ENCODE measurements at places on chromosomes 5 and 9.
A peak's percentile ranks its signal among the peaks of the same experiment; 100 is the strongest.

DNA sequence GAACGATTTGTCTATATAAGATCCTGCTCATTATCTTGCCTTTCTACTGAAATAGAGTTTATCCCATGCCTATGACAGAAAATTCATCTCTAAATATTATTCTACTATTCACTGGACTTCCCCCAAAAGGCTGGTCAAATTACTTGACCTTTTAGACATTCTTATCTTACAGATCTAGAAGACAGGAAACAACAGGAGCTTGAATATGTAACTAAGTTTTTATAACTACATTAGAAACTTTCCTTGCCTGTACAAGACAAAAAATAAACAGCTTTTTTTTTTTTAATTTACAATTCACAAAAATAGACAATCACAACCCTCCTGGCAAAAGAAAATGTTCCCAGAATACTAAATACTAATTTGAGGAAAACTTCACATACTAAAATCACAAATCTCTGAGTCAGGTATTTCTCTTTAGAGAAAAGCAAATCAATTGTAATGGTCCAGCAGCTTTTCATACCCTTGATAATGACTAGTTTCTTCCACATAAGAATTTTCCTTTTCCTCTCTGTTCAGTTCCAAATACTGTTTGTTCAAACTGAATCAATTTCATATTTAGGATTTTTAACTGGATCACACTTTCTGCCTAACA, 68.6 kb downstream of the MLLT3 start:
- DNase-seq, result no peak

DNA sequence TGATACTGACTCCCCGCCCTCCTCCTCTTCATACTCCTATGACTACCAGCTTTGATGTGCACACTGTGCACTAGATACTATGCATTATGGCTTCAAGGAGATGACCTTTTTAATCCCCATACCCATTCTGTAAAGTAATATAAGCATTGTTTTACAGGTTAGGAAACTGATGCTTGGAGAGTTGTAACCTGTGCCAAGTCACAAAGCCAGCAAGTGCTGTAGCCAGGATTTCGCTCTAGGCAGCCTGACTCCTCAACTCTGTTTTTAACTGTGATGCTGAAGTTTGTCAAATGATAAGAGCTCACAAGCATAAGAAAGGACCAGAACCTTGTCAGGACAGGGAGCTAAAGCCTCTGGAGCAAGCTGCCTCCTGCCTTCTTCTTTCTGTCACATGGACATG, 461.3 kb downstream of the TMEM232 start:
- DNase-seq, result no peak

GRCh38 chr9:127224883-127225739, 39.5 kb upstream of the GARNL3 start:
- DNase-seq, result peak; percentile 91

DNA sequence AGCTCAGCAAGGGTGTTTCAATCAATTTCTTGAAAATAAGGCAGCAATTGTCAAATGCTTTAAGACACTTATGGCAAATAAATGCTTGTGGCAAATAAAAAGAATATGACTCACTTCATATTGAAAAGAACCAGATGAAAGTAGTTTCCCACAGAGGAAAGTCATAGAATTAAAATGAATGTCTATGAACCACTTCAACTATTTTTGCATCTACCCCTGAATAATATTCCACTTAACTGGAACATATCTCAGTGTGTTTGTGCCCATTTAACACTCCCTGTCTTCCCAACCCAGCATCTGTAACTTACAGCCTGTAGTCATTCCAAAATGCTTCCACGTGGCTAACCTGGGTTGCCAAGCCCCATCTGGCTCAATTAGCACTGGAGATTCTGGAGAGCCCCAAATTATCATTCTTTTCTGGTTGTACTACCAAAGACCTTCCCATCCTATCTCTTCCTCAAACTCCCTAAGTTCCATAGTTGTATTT, 84.7 kb downstream of the FEM1C start:
- DNase-seq, result no peak

DNA sequence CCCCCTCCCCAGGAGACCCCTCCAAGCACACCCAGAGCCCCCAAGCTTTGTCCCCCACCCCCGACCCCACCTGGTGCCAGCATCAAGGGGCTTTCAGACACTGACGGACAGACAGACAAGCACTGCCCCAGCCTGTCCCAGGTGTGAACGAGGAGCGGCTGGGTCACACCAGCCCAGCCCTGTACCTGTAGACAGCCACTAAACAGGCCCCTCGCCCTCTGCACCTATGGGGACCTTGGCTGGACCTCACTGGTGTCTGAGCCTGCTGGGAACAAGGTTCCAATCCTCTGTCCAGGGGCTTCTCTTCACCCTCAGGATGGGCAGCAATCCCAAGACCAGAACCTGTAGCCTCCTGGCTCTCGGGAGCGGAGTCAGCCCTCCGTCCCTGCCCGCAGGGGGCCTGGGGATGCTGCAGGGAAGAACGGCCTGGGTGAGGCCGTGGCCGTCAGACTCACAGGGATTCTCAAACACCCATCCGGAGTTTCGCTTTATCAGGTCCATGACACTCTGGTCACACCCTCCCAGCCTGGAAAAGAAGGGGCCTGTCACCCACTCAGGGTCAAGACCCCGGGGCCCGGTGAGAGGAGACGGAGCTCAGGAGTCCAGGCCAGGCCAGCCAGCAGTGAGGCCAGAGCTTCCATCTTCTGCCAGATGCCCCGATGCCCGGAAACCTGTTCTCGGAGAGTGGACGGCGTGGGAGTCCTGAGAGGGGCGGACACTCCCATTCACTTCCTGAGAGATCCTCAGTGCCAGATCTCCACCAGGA, 2.8 kb downstream of the LCN6 start:
- DNase-seq, result no peak

- no peak for DNase-seq
These were observed 287.7 kb downstream of the SLIT3 start for GRCh38 chr5:169013208-169013728.

- no peak for DNase-seq
These were observed 158.8 kb downstream of the TSSK1B start for GRCh38 chr5:113276001-113276400.

- no peak for DNase-seq
These were observed 22.4 kb upstream of the THG1L start for GRCh38 chr5:157708866-157709265.

GRCh38 chr5:175336781-175337180, 107.2 kb downstream of the DRD1 start:
- DNase-seq, result no peak

DNA sequence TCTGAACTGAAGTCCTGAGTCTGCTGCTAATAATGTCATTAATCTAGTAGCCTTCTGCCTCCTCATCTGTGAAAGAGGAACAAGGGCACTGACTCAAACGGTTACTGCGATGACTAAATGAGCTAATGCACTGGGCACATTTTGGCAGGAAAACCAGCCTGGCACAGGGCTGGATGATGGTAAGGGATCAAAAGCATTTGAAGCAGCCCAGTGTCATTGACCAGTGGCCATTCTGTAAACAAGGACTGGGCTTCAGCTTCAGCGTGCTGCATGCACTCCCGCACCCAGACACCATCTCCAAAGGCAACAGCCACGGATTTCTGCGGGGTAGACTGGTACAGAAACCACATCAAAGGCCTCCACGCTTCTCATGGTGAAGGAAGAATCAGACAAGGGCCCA, 8.0 kb downstream of the GCNT4 start:
- no peak for DNase-seq

- DNase-seq, result peak; percentile 15
These were observed 11.5 kb upstream of the C5orf58 start for GRCh38 chr5:170221327-170221741.

DNA sequence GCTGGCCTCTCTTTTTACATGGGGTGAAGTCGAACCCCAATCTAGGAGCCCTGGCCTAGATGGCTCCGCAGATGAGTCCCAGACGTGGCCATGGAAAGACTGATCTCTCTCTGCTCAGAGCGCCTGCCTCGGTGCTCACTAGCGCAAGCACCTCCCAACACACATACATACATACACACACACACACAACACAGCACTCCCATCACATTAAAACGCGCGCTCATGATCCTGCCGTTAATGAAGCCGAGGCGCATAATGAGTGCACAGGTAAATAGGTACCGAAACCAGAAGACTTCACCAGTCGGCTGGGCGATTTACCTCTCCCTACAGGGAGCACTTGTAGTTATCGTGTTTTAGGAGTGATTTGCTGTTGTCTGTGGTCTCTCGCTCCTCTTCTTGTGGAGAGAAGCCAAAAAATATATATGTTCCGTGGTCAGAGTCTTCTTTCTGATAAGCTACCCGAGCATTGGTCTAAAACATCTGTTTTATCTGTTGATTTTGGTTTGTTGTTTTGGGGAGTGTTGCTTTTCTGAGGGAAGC, 207.7 kb downstream of the MEF2C start:
- no peak for DNase-seq

DNA sequence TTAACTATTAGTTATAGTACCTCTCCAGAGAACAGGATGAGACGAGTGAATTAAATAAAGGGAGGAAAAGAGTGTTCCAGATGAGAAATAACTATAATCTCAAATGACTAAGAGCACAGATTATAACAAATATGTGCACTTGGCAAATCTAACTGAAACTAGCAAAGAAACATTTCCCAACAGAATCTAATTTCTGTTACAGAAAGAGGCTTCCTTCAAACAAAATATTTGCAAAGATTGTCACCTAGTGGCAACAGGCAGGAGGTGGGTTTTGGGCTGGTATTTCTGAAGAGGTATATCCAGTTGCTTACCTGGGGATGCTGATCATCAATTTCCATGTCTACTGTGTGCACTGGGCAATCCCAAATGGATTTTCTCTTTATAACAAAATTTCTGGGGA, 5.6 kb upstream of the SPDL1 start:
- no peak for DNase-seq

DNA sequence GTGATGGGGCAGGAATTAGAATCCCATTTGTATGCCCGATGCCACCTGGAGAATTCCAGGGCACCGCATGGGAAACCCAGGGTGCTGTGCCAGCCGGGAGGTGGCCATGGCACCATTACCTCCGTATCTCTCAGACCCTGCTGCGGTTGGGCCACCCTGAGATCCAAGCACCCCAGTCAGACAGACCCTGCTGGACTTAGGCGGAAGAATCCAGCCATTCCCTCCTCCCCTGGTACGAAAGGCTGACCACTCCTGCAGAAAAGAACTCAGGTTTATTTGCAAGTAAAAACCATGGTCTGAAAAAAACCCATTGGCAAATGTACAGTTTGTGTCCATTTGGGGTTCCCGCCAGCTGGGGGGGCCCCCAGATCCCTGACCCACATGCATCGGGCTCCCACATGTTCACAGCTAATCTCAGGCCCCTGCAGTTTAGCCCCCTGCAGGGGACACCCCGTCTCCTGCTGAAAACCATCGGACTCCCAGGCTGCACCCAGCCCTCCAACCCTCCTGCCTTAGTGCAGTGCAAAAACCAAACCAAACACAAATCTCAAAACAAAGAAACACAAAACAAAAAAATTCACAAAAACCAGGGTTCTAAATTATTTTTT, 23.6 kb upstream of the SARDH start:
- DNase-seq, result no peak

DNA sequence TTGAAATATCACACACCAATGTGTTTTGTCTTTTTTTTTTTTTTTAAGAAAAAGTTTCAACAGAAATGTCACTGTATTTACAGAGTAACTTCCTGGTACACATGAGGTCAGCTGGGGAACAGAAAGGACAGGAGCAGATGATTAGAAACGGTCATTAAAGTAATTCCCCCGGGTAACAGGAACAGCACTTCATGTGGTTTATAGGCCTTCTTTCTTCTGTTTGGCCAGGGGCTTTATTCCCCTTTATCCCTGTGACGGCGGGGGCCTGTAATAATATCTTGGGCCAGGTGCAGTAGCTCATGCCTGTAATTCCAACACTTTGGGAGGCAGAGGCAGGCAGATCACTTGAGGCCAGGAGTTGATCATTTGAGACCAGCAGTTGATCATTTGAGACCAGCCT, 30.5 kb upstream of the MSH3 start:
- no peak for DNase-seq

GRCh38 chr9:136837146-136837855, 5.0 kb upstream of the AJM1 start:
- no peak for DNase-seq

DNA sequence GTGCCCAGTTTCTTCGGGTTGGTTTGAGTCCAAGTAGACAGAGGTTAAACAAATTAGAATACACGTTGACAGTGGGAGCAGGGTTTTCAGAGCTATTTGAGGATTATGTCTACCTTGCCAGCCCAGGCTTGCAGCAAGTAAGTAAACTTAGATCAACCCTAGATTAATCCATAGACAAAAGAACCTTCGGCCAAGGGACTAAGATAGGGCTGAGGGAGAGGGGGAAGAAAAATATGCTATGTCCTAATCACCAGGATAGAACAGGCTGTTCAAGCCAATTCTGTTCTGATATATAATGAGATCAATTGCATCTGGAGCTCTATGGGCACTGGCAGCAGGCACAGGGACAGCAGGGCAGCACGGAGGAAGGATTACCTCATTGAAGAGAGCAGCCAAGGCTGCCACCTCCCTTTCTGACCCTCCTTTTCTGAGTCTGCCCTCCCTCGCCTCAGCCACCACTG, 377.7 kb downstream of the PIK3R1 start:
- DNase-seq, result no peak

DNA sequence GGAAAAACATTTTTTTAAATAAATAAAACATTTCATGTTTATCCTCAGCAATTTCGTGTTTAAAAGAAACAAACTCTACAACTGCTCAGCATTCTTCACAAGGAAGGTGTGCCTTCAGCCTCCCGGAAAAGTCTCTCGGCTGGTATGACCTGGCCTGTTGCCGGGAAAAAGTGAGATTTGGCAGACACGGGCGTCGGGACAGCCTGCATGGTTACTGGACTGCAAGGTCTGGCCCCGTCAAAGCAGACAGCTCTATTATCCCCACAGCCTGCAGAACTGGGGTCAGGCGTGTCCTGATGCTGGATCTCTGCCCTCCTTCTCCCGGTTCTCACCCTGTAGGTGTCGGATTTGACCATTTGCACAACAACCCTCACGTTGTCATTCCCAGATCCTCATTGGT, 120.3 kb upstream of the SPATA31C2 start:
- no peak for DNase-seq

DNA sequence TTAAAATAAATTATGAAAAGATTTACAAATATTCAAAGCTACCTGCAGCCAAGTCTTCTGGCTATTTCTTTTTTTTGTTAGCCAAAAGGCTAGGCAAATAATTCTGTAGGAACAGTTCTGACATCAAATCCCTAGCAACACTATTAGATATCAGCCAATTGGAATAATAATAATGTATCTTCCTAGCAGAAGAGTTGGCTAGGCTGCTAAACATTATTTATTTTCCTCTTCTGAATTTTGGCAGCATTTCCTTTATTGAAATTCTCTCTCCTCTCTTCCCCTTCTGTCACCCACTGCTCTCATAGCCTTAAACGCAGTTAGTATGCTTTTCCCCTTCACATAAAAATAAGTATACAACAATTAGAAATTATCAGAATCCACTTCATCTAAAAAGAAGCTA, 42.6 kb downstream of the ZDHHC21 start:
- no peak for DNase-seq

GRCh38 chr5:142600611-142601358, 85.1 kb downstream of the FGF1 start:
- DNase-seq, result no peak

DNA sequence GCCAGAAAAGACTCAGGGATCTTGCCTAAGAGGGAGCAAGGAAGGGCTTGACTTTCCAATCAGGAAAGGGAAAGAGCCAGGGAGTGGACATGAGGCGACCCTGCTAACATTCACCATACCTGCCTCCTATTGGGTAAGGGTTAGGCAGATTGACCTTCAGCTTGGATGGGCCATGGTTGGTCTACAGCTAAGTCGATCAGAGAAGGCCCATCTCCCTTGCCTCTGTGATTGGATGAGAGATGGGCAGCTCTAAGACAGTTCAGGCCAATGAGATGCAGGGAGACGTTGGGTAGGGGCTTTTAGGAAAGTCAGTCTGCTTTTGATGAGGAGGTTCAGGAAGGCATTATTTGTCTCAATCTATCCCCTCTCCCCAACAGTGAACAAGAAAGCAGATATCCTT, 135.0 kb upstream of the STC2 start:
- no peak for DNase-seq
